NAMALWA (cell line): ENCODE measurements at places on chromosomes 2 and 18.

GRCh38 chr2:238597638-238598528 is 171.2 kb downstream of the ASB1 start:
- DNase-seq: no peak

GRCh38 chr2:205758051-205758450 is 75.8 kb downstream of the NRP2 start:
- DNase-seq: no peak

- DNase-seq: no peak
These were observed 166.7 kb upstream of the BOD1L2 start for GRCh38 chr18:56980151-56980550.

GRCh38 chr2:12493031-12493513 is 223.7 kb upstream of the TRIB2 start:
- DNase-seq: no peak

- DNase-seq: no peak
These were observed 87.1 kb upstream of the ZNF397 start for GRCh38 chr18:35153609-35154272.

- DNase-seq: no peak
These were observed 1.5 kb downstream of the ZNF532 start for GRCh38 chr18:58866066-58866772.

- DNase-seq: no peak
These were observed 49.4 kb downstream of the SFXN5 start for GRCh38 chr2:73022024-73022568.

DNA sequence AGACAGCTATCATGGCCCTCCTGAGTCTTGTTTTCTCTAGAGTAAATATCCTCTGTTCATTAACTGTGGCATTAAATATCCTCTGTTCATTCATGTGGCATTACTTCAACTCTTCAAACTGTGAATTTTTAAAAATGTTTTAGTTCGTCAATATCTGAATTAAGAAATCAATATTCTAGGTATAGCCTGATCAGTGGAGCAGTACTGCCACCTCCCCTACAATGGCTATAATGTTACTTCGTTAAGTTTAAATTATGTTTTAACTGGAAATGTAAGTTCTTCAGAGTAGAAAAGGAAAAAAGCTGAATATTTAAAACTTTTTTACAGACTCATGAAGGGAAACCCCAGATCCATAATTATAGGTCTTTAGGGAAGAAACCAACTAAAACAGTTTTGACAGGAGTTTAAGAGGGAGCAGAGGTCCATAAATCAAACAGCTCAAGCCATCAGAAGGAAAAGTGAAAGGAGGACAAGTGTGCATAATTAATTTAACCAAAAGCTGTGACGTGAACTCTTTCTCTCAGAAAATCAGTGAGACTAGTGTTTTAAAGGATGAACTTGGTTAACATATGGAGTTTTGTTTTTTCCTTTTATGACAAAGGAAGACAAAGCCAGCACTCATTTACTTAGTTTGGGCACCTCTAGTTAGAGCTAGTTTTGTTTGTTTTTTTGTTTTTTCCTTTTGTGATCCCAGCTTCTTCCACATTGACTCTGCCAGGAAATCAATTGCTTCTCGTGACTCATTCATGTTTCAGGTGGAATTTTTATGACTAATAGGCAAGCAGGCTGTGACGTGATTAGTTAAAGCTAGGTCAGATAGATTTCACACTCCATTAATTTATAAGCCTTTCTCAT is 44.9 kb downstream of the RBBP8 start:
- no peak for DNase-seq

- no peak for DNase-seq
These were observed 9.5 kb downstream of the LCLAT1 start for GRCh38 chr2:30456579-30456978.

DNA sequence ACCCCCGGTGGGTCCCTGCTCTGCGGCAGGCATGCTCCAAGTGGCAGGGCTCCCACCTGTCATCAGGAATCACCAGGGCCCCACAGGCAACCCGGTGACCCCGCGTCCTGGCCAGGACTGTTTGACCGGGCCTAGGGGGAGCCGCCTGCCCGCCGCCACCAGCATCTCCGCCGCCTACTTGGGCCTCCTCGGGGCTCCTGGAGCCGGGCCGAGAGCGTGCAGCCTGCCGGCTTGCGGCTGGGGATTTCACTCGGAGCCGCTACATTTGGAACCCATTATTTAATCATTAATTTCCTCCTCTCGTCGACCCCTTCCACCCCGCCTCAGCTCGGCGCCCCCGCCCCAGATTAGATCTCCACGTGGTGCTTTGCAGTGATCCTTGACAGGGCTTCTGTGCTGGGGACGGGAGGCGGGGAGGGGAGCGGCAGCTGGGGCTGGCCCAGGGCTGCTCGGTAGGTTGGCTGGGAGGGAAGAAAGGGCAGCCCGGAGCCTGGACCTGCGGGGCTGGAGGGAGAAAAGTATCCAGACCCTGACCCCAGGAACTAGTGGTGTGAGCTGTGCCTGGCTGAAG is 295.4 kb downstream of the CYP26B1 start:
- DNase-seq: no peak

DNA sequence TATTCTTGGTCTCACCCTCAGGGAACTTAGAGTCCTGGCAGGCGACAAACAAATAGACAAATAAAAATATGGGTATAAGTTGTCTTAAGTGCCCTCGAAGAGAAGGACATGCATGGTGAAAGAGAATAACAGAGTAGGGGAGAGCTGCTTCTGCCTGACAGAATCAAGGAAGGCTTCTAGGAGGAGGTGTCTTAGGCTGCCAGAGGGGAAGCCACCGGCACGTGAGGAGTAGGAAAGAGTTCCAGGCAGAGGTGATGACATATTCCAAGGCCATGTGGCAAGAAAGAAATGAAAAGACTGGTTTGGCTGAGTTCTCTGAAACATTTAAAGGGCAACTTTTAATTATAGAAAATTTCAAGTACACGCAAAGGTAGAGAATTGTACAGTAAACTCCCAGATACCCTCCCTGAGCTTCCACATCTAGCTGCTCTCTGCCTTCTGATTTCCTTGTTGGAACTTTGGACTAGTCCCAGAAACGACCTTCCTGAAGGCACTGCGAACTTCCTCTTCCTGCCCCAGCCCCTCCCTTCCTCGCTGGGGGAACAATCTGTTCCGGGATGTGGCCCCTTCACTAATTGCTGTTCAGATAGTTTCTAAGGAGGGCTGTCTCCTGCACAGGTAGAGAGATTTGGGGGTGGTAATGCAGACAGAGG is 91.7 kb downstream of the DYSF start:
- no peak for DNase-seq

DNA sequence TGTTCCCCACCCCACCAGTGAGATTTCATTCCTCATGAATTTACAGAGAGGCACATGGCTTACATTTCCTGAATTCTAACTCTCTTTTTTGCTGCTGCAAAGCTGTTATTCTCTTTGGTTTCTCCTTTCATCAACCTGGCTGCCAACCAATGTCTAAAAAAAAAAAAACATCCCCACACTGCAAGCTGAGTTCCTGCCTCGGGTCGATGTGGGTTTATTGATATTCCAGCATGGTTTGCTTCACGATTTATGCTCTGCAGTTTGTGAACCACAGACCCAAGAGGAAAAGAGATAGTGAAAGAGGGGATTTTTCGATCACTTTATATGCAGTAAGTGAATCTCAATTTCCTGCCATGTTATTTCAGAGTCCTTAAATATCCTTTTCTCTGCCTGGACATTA is 363.6 kb downstream of the LPIN1 start:
- no peak for DNase-seq

- DNase-seq: no peak
These were observed 26.1 kb upstream of the ROCK2 start for GRCh38 chr2:11370377-11371091.

DNA sequence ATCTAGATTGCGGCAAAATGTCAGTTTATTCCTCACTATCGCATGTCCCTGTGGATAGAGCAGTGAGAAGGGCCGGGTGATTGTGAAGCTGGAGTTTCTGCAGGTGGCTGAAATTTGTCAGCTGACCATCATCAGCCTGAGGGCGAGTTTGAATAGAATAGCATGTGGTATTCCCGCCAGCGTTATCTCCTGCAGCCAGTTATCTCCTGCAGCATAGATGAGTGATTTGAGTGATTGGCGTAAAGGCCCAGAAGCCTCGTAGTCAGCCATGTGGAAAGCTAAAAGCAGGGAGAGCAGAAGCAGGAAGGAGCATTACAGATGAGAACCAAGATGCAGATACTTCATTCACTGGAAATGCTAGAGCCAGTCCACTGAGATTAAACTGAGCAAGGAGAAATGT is 65.5 kb downstream of the CABLES1 start:
- no peak for DNase-seq

DNA sequence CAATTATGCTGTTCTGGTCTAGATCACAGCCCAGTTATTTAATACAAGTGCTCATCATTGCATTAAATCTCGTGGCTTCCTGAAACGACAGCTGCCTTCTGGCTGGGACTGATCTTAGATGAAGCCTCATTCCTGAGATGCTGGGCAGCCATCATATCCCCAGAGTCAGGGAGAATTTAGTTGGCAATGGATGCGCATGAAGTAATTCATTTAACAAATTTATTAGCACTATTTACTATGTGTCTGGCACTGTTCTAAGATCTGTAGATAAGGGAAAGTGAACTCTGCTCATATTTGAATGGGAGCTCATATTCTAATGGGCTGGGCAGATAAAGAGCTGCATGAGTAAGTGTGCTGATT is 244.7 kb downstream of the KCNS3 start:
- DNase-seq: no peak

- DNase-seq: no peak
These were observed 65.4 kb upstream of the BZW1 start for GRCh38 chr2:200746301-200746700.
